NCI-H2029 treated with DMSO at 0.1 percent for 48 hours (cell line): ENCODE measurements at places on chromosomes 4 and X.

GRCh38 chr4:125091-125771 lies 930 bp downstream of the ZNF718 start:
- peak; percentile 13 for DNase-seq

DNA sequence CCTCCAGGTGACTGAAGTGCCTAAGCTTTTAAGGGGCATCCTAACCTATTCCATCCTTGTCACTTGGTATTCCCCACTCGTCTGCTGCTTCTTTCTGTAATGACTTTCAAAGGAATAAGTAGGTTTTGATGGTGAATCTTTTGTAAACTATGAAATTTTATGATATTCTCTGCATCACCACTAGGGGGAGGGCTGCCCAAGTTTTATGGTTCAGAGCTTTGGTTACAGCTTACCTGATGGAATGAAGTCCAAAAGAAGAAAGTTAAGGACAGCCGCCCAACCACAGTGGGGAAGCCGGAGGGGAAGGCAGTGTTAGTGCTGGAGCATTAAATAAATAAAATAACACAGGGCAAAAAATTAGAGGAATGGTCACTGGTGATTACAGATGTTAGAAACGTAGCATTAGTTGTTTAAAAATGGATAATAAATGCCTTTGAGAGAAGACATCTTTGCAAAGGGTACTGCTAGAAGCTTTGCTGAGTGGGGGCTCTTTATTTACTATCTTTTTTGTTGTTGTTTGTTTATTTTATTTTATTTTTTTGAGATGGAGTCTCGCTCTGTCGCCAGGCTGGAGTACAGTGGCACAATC lies 204.9 kb downstream of the GBA3 start:
- DNase-seq, result no peak

- DNase-seq, result no peak
These were observed 1071.2 kb upstream of the ADGRL3 start for GRCh38 chr4:60128888-60129287.

GRCh38 chr4:73152893-73153292 lies 83.4 kb upstream of the COX18 start:
- DNase-seq, result no peak

DNA sequence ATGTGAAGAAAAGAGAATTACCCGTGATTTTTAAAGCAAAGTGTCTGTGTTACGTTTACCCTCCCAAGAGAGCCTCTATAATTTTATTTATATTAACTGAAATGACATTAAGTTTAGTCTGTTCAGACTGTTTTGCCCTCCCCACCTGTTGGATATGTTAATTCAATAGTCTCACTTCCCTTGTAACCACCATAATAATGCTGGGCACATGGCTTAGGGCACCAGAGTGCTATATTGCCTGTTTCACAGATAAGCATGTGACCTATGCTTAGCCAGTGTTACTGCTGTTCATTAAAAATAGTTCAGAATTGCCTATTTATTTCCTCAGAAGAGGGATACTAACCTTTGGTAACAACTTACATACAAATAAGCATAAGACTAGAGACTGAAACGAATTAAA lies 446.2 kb downstream of the FAT4 start:
- DNase-seq, result no peak

DNA sequence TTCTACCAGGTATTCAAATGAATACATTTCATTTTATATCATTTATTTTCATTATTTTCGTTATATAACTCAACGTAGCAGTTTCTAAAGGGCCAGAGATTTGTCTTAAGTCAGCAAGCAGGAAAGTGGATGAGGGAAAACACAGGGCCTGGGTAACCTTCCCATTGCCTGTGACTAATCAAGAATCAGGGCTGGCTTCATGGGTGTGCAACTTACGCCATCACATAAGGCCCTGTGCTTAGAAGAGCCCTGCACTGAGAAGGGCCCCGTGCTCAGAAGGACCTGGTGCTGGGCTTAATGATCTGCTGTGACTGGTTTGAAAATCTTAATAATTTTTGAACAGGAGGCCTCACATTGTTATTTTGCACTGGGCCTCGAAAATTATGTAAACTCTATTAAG lies 65.4 kb upstream of the FAM9C start:
- DNase-seq, result no peak
